Stimulated activated CD4-positive, alpha-beta T cell treated with anti-CD3 and anti-CD28 coated beads, Interleukin-4, amount 100 ng/mL, for 1 hour (primary cell): ENCODE measurements at places on chromosomes 16 and 17.

DNA sequence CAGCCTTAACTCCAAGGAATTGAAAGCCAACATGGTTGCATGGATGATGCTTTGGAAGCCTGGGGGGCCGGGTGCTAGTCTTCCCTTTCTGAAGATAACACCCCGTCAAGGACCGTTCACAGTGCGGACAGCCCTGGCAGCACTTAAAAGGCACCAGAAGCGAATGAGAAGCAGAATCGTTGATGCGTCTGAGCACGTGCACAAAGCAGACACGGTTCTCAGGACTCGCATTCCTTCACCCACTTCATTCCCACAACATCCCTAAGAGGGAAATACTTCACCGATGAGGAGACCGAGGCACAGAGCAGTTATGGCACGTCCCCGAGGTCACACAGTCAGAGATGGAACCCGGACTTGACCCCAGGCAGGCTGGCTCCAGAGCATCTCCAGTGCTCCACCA lies 14.2 kb downstream of the TRPV1 start:
- no peak for DNase-seq

DNA sequence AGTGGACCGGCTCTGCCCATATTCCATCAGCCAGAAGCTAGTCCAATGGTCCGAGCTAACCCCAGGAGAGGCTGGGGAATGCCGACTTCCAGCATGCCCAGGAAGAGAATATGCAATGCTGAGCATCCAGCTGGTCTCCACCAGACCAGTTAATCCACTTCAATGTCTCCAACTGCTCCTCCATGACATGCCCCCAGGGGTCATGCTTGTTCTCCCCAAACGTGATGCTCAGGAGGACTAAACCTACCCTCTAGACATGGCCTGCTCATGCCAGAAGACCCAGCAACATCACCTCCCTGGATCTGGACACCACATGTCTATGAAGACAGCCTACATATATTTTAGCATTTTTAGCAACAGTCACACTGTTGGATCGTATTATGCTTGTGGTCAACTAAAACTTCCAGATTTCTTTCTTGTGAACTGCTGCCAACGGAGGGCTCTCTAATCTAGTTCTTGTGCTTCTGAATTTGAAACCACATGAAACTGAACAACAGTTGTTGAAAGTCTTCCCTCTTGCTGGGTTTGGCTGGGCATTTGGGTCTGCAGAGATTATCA lies 245.1 kb downstream of the SOX9 start:
- DNase-seq: no peak

DNA sequence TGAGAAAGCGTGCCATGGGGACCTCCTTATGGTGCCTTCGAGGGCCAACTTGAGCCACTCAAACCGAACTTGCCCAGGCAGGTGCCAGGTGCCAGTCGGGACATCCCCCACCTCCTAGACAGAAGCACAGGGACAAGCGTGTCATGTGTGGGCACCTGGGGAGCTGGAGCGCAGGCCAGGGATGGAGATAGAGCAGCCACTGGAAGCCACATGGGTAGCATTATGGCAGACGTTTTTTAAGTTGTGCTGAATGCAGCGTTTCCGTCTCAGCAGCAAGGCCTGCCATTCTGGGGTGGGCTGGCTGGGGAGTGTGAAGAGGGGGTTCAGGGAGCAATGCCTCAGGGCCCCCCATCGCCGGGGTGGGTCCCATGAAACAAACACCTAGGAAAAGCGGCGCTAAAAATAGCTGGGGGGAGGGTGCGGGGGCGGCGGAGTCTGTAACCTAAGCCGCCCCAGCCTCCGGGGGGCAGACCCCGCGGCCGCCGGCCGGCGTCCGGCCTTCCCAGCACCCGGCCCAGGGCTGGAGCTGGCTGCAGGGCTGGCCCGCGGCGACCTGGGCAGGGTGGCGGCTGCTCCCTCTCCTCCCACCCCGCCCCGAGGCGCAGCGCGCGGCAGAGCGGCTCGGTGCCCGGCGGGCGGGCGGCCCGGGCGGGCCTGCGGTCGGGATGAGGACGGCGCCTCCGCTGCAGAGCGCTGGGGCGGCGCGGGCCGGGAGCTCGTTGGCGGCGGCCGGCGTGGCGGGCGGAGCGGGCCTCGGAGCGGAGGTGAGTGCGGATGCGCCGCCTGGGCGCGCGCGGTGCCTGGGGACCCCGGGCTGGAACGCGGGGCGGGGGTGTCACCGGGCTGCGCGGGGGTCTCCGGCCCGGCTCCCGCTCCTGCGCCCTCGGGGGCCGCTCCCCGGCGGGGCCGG lies at the start of gene ZNF469:
TSS of gene ZNF469 (plus strand) at position 469 of the 910 bp plus-strand sequence. CDS start 44,512 bp downstream, outside the sequence.
- DNase-seq: no peak

DNA sequence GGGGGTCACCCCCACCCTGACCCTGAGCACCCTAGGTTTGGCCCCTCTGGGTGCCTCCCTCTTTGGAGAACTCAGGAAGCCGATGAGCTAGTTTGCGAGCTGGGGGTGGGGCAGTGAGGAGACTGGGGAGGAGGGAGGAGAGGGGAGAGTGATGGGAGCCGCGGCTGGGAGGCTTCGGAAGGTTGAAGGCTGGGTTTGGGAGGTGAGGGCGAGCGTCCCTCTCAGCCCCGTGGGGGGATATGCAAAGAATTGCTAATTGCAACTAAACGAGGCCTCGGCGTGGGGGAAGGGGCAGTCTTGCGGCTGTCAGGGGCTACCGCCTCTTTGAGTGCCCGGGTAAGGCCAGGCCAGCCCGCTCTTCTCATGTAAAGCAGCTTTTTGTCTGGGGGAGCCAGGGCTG lies 17.6 kb upstream of the FZD2 start:
- DNase-seq: no peak

GRCh38 chr17:55641676-55642081 lies 81.0 kb downstream of the TMEM100 start:
- peak; percentile 25 for DNase-seq

- DNase-seq: no peak
Observed at GRCh38 chr17:8015236-8015956, 13.0 kb downstream of the GUCY2D start.

- DNase-seq: no peak
Observed at GRCh38 chr17:57551321-57552079, 193.6 kb downstream of the CCDC182 start.

- no peak for DNase-seq
Observed at GRCh38 chr17:41792845-41793783, 6.6 kb upstream of the JUP start.

- no peak for DNase-seq
Observed at GRCh38 chr16:76157629-76158028, 119.6 kb upstream of the CNTNAP4 start.

DNA sequence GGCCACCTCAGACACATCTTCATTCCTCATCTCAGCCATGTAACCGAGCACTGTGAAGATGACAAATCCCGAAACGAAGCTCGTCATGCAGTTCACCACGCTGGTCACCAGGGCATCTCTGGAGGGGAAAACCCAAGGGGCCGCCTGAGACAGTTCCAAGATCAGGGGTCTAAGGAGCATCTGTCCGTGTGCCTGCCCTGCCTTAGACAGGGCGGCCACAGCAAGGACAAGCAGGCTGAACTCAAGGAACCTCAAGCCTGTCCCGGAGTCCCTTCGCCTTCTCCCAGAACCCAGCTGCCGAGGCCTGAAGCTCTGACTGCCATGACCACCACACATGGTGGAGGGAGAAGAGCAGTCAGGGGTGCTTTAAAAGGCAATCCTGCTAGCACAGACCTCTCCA lies 22.7 kb downstream of the SLC6A4 start:
- no peak for DNase-seq

DNA sequence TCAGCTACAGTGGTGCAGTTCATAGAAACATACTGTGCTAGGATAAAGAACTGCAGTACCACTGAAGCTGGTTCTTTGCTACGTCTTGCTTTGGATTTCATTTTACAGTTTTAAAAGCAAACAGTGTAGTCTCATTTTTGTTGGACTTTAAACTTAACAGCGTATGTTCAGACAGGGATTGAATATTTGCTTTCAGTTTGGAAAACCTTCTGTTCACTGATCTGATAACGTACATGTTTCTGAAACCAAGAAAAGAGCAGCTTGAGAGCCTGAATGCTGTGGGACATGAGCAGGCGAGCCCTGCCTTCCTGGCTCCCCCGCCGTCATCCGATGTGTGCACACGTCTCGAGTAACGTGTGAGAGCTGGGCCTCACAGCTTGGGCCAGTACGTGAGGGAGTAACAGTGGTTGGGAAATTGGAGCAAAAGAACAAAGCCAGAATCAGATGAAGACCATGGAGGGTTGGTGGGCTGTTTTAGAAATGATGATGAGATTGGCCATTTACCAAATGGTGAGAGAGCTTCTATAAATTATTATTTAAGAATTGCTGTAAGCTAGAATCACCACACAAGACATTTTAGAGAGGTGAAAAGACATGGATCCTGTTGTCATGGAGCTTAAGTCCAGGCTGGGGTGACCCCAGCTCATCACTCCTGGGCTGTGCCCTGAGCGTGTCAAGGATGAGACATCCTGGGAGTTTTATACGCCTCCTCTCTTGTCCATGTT lies 20.8 kb upstream of the CLEC18C start:
- no peak for DNase-seq

- no peak for DNase-seq
Observed at GRCh38 chr17:17200831-17201230, 5.3 kb downstream of the PLD6 start.

DNA sequence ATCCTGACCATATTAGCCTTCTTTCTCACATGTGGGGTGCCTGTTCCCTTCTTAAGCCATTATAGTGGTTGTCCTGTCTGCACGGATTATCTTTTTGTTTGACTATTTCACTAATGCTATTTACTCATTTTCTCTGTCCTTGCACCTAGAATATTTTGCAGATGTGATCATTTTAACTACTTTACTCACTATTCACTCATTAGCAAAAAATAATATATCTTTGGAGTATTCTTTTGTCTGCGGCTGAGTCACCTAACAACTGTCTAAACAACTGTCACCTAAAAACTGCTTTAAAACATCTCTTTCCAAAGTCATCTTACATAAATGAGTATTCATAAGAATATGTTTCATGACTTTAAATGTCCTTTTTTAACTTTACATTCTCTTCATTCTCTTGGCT lies 87.4 kb downstream of the KCNJ2 start:
- DNase-seq: no peak

DNA sequence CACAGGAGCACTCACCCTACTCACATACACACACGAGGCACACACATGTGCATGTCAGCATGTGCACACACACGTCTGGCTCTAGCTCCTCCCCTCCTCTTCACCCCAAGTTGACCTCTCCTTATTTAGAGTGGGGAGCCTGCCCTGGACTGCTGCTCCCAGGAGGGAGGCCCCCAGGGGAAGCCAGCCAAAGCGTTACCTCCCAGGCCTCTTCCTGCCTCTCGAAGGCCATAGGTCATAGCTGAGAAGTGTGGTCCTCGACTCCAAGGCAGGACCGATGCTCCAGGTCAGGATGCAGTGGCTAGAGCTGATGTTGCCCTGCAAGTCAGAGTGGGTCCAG lies 18.8 kb downstream of the POLR3K start:
- no peak for DNase-seq

DNA sequence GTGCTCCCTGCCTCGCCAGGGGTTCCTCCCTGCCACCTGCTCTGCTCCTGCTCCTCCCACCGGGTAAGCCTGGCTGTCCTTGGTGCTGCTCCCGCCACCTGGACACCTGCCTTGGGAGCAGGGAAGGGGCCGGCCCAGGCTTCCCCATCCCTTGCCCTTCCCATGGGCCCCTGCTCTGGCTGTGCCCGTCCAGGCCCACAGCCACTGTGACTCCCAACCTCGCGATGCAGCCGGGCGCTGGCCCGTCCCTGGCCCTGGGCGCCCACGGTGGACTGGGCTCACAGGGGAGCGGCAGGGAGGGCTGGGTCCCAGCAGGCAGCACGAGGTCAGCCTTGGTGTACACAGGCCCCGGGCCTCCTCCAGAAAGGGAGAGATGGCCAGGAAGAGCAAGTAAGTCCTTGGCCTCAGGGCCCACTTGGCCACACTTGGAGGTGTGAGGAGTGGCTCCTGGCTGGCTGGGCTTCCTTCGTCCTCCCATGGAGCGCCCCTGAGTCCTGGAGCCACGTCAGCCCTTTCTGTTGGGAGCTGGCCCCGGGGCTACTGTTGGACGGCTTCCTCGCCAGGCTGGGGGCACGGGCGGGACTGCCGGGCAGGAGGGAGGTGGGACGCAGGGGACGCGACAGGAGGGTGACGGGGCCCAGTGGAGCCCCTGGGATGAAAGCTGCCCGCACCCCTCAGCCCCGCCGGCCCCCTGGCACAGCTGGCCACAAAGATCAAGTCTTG lies 15.3 kb downstream of the ENGASE start:
- no peak for DNase-seq

DNA sequence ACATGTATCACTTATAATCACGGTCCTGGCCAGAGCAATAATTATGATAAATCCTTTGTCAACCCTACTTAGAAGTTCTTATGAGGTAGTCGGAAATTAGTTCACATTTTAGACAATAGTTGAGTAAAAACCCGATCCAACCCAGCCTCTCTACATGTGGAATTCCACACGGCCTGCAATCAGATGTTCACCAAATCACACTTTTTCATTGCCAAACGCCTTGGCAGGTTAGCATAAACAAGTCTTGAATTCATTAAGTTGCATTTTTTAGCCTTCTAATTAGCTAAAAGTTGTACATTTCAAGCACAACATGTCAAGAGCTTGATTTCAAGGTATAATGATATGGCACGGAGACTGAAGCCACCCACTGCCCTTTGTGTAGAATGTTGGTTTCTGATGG lies 65.3 kb downstream of the FOXL1 start:
- DNase-seq: no peak

GRCh38 chr16:4679156-4679849 lies 14.1 kb upstream of the NUDT16L1 start:
- DNase-seq: no peak

DNA sequence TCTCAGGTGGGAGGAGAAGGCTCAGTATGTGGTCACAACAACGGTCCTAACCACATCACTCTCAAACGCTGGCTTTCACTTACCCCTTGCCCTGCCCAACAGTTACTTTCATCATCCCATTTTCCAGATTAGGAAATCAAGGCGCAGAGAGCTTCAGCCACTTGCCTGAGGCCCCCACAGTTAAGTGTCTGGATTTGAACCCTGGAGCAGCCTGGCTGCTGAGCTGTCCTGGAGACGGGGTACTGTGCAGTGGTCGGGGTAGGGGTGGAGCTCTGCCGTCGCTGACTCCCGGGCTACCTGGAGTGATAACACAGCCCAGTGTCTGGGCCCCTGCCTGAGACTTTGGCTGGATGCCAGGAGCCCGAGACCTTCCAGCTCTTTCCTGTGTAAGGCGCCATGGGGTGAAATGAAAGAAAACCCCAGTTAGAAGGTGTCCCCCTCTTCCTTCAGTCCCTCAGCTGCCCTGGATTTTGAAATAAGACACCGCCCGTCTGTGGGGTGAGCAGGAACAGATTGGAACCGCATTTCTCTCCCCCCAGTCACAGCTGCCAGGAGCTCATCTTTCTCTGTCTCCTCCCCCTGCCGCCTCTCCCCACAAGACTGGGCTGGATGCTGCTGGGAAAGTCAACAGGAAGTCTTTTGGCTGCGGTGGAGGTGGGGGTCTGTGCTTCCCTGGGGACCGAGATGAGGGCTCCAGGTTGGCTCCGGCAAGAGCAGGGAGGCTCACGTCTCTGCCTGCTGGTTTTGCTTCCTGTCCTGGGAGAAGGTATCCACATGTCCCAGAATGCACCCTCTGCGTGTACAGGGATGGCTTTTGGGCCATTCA lies 280.2 kb downstream of the SEC14L1 start:
- DNase-seq: peak; percentile 47

DNA sequence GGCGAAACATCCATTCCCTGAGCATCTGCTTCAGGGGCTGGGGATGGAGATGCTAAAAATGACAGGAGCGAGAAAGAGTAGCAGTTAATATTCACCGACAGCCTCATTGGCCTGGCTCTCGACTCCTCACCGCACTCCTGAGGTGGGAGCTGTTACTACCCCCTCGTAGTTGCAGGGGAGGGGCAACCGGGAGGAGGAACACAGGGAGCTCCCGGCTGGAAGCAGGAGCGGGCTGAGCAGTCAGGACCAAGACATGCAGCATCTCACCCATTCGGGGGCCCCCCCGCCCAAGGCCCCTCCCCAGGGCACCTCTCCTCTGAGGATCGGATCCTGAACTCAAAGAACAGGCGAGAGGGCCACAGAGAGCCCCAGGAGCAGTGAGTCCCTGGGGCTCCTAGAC lies 4.5 kb upstream of the ACSF3 start:
- no peak for DNase-seq
